ENCODE measurements at places on chromosomes 5 and 9.

GRCh38 chr5:150589862-150590601, 50.4 kb upstream of the SYNPO start:
- no peak for DNase-seq

DNA sequence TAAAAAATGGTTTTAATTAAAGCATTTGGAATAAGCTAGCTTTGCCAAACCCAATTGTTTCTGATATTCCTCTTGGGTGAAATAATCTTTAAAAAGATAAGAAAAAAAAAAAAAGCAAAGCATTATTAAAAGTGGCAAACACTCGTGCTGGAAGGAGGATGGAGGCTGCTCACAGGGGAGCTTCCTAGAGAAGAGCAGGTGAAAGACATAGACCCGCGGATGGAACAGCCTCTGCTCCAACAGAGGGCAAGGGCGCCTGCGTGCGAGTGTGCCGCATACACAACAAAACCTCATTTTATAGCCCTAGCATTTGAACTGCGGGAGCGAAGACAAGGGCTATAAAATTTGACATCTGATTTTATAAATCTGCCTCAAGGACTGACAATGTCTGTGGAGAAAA, 33.4 kb upstream of the SLC25A51 start:
- no peak for DNase-seq

DNA sequence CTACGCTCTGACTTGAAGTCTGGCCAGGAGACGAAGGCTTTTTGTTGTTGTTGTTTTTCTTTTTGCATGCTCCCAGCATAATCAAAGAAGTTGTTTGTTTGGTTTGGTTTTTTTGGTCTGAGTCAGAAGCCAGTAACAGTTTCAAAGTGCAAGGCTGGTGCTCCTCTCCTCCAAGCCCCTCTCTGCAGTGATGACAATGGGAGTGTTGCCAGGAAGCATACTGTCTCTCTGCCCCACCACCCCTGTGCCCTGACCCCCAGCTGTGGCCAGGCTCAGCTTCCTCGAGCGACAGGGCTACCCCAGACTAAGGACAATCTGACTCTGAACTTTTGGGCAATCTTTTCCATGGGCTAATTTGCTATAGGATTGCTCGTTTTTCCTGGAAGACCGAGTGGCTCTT, 173.8 kb upstream of the PITX1 start:
- no peak for DNase-seq

DNA sequence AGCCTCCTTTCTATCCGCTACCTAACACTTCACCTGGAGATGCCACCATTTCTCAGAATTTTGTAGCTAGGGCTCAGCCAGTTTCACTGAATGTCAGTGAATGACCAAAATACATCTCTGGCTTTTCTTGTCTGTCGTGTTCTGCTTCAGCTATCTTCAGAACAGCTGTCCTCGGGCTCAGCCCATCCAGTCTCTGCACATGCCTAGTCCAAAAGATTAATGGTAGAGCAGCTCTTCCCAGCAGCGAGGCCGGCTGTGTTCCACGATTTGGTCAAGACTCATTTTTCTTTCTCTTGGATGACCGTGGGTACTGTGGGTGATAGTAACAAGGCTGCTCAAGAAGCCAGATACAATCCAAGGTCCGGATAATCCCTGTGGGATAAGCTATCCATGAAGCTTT, 342.8 kb downstream of the GABRG2 start:
- DNase-seq: no peak

DNA sequence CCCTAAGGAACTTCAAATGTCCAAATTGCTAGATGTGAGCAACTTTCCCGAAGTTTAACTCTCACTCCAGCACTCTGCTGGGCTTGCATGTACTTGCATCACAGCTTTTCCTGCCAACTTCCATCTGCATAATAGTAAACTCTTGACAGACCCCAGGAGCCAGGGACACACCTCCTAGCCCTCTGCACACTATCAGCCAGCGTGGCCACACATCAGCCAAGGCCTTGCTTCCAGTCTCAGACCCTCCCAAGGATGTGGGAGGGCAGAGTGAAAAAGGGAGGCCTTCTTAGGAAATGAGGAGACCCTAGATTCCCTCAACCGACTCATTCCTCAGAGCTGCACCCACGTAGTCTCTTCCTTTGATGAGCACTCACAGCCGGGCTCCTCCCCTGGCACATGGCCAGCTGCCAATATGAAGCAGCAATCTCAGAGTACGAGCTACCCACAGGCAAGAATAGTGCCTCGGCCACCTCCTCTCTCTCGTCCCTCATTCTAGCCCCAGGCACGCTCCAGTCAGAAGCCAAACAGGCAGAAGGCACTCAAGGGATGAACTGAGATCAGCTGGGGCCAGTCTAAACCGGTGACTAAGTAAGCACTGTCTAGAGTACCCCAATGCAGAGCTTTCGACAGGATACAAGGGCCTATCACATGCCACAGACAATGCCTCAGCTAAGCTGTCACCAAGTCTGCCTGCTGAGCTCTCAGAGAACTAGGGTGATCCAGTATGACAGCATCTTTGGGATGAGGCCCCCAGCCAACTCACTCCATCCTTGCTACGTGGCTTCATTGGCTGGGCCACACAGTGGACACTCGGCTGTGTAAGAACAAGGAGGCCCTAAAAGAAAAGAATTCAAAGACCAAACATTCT, 2.3 kb downstream of the P4HA2 start:
- no peak for DNase-seq

DNA sequence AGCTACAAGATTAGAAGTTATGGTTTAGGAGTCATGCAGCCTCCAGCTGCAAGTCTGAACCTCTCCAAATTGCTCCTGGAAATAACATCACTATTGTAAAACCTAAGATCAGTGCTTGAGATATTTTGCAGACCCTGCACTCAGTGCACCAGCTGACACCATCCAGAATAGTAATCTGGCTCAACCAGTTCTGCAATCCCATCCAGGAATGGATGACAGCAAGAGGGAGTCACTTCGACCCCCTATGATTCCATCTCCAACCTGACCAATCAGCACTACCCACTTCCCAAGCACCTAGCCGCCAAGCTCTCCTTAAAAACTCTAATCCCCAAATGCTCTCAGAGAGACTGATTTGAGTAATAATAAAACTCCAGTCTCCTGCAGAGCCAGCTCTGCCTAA, 37.9 kb upstream of the NR4A3 start:
- DNase-seq: no peak

GRCh38 chr9:133063500-133064231, 1.9 kb downstream of the CEL start:
- no peak for DNase-seq

- no peak for DNase-seq
These were observed 39.3 kb downstream of the PRRC1 start for GRCh38 chr5:127556609-127557334.

GRCh38 chr5:140219068-140219991, 44.3 kb downstream of the CYSTM1 start:
- DNase-seq: no peak

DNA sequence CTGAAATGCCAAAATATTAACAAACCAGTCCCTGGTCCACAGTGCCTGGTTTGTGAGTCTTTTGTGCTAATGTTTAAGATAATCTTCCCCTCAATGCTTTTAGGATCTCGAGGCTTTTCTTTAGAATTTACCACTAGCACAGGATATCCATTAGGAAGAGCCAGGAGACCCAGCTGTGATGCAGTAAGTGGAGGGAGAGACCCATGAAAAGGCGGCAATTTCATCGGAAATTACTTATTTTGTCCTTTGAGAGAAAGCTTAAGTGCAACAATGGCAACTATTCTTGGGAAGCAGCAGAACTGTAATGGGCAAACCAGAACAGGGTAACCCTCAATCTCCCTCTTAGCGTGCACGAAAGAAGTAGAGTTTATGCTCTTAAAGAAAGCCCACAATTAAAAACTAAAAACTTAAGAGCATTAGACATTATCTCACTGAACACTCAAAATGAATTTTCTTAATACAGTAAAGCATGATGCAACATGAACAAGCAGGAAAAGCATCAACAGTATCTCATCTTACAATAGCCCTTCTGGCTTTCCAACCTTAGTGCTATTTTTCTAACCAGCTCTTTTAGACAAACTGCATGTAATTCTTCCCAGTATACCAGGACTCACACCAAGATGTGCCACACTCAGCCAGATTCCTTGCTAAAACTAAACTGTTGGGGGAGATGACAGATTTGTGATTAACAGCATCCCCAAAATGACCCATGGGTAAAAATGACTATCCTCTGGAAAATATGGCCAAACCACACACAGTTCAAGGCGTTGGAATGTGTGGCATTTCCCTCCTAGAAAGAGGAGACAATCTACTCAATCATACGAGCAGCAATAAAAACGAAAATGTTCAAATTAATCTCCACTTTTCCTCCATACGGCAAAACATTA, 36.4 kb downstream of the PWWP2A start:
- DNase-seq: no peak

DNA sequence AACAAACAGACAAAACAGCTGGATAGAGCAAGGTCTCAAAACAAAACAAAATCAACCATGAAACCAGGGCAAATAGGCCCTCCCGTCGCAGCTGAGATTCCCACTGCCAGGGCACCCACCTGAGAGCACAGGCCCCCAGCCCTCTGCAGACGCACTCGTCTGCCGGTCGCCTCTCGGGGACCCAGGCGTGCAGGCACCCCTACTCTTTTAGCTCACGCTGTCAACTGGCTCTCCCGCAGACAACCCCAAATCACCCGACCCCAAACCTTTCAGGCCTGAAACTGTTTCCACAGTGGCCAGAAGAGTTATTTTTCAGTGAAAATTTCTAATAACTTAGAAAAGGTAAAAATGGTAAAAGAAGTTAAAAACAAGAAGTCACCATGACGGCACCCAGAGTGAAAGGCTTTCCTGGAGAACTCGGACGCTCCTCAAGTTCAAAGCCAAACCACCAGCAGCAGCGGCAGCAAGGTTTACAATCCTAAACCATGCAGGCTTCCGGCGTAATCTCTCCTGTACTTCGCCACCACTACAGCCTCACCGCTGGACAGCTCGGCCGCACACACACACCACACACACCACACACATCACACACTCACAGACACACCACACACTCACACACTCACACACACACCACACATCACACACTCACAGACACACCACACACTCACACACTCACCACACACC, 1.9 kb upstream of the UBE2QL1 start:
- DNase-seq: no peak

DNA sequence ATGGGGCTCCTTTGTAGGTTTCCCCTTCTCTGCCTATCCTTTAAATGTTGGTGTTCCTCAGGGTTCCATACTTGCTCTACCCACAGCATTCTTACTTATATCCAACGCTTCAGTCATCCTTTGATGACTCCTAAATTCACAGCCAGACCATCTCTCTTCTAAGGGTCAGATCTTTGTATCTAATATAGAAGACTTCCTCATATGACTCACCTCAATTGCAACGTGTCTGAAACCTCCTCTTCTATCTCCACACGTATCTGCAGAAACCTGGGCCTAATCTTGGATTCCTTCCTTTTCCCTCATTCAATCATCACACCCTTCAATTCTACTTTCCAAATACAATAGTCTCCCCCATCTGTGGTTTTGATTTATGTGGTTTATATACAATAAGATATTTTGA, 68.3 kb downstream of the HMGCR start:
- DNase-seq: no peak

- no peak for DNase-seq
These were observed 72.0 kb upstream of the CTSL start for GRCh38 chr9:87653941-87654340.

DNA sequence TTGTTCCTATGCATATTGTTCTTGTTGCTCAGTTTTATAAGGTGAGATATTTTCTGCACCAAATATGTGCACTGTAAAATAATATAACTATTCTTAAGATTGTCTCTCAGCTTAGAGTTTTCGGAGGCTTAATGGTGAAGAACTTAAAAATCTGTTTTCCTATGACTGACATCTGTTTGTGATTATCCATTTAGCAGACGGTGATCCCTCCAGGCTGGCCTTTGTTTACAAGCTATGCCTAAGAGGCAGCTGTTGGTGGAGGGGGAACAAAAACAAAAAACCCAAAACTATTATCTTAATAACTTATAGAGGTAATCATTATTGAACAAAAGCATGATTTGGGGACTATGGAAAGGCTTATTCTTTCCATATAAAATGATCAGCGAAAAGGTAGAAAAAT, 658 bp downstream of the PDCD1LG2 start:
- DNase-seq: no peak

- DNase-seq: no peak
These were observed 48.9 kb downstream of the CXXC5 start for GRCh38 chr5:139696894-139697658.

DNA sequence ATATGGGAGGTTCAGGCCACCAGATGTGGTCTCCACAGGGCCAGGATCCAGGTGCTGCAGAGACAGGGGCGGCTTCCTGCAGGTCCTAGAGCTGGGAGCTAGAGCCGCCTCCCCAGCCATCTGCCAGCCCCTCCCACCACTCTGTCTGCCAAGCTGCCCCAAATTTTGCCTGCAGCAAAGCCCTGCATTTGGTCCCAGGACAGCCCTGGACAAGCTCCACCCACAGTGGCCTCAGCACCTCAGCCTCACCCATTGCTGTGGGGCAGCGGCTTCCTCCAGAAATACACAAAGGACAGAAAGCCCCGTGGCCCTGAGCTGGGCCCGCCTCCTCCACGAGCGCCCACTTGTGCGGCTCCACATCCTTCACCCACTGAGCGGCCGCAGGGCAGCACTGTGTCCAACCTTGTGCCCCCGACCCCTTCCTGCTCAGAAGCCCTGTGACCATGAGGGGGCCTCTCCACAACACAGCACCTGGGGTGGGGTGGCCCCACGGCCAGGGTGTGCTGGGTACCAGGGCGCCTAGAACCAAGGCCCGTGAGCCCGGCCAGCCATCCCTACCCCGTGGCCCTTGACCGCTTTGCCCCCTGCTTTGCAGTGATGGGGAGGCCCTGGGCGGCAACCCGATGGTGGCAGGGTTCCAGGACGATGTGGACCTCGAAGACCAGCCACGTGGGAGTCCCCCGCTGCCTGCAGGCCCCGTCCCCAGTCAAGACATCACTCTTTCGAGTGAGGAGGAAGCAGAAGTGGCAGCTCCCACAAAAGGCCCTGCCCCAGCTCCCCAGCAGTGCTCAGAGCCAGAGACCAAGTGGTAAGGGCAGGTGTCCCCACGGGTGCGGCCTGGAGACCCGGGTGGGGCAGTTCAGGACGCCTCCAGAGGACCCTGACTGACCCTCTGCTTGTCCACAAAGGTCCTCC, 3.7 kb upstream of the AJM1 start:
- DNase-seq: no peak

- no peak for DNase-seq
These were observed 111.0 kb upstream of the RETREG1 start for GRCh38 chr5:16727755-16728325.

DNA sequence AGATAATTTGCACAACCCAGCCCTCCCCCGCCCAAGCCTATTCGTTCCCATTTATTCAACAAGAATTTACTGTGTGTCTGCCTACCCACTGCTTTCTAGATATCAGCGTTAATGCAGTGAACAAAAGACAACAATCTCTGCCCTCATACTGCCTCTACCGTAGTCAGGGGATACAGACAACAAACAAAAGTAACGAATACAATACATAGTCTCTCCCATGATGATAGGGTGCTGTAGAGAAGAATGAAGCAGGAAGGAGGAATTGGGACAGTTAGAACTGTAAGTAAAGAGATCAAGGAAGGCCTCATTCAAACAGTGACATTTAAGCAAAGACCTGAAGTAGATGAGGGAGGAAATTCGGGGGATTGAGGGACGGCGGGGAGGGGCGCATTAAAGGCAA, 1.7 kb downstream of the GFM2 start:
- no peak for DNase-seq
